ENCODE measurements at places on chromosomes 4 and X. TPM values are rescaled to one million over a fixed set of nuclear protein-coding genes. Genes with fewer than 3 reads are reported as not detected.

- DNase-seq = peak; percentile 14
Measured at GRCh38 chr4:158865520-158866177, 96.8 kb downstream of the FNIP2 start.

MSX1 gene
- total RNA-seq = 4.3 TPM

DNA sequence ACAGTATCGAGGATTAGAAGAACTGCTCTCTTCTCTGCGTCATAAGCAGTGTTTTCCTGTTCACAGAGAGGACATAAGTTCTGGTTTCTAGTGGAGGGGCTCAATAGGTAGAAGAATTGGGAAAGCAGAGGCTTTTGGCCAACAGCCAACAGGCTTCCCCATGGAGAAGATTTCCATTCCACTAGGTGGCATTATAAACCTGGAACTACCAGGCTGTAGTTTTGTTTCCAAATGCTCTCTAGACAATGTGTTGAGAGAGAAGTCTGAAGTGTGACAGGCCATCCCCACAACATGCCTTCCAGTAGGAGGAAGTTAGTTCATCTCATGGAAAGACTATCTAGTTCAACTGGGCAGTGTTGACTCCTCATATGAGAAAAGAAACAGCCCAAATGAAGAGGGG is 63.8 kb upstream of the ANXA10 start:
- peak; percentile 7 for DNase-seq

GRCh38 chrX:16185725-16186136 is 18.4 kb downstream of the MAGEB17 start:
- peak; percentile 51 for DNase-seq

- no peak for DNase-seq
Measured at GRCh38 chr4:97587912-97588311, 555.4 kb downstream of the STPG2 start.

DNA sequence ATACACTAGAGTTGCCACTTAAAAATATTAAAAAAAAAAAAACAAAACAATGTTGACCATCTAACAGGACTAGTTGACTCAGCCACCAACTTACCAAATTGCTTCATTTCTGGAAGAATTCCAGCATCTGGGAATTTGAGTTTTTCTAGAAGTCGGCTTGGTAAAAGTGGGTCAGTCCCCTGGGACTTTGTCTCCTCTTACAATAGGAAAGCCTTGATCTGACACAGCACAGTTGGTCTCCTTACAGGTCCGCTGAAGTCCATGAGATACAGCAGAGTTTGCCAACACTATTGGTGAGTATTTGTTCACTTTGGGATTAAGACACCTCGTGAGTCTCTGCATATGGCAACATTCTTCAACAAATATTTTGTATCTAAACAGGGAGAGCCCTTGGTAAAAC is 18.2 kb upstream of the DDIT4L start:
- DNase-seq = no peak

CT45A1 gene
- not detected for total RNA-seq

GRCh38 chrX:155968791-155969190 is 28.7 kb upstream of the IL9R start:
- DNase-seq = no peak

CLDN2 gene
- not detected for total RNA-seq

GRCh38 chrX:43005561-43005960 is 227.6 kb upstream of the PPP1R2C start:
- no peak for DNase-seq

SLC10A6 gene
- total RNA-seq = under 0.01 TPM

- DNase-seq = no peak
Measured at GRCh38 chrX:130179170-130179569, 7.4 kb downstream of the RAB33A start.

HPGDS gene
- not detected for total RNA-seq

GRCh38 chr4:138090150-138090917 is 151.8 kb downstream of the SLC7A11 start:
- DNase-seq = peak; percentile 85

GRCh38 chr4:140186651-140187315 is 32.8 kb upstream of the MAML3 start:
- peak; percentile 54 for DNase-seq

DNA sequence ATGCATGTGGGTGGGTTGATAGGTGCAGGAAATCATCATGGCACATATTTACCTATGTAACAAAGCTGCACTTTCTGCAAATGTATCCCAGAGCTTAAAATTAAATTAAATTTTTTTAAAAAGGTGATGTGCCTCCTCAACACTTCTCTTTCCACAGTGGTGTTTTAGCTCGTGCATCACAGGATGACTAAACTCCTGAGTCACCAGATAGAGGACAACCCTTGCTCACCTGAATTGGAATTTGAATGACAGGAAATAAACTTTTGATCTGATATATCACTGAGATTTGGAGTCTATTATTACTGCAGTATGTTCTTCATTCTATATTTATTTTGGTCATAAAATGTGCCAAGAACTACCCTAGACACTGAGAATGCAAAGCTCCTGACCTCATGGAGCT is 185.3 kb downstream of the MAPK10 start:
- no peak for DNase-seq

GRCh38 chr4:110137829-110138228 is 60.6 kb downstream of the ELOVL6 start:
- DNase-seq = no peak

DNA sequence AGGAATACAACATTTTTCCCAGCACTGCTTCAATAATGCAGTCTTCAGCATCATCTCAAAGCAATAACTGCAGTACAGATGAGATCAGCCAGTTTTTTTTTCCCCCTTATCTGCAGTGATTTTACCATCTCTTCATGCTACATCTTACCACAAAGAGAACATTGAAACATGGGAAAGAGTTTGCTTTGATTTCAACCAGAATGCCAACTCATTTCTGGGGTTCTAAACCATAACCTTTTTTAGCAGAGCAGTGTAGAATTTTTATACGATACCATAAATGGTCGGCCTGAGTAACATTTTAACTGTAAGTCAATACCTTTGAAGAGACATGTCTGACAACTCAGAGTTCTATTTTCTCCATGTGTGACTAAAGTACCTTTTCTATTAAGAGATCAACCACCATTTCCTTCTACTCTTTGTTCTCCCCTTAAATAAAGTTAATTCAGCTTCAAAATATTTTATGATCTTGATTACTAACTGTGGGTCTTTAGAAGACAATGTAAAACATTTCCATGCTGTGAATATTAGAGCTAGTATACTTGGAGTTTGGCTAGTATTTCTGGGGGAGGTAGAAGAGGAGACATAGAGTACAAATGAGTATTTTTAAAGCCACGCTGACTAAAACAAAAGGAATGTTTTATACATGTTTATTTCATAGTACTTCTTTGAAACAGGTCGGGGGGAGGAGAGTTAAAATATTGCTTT is 69.1 kb downstream of the TET2 start:
- DNase-seq = no peak

FAT4 gene
- total RNA-seq = 44.9 TPM

AREG gene
- total RNA-seq = not detected

ASB5 gene
- 7.4 TPM for total RNA-seq

ZNF185 gene
- 2.9 TPM for total RNA-seq

DNA sequence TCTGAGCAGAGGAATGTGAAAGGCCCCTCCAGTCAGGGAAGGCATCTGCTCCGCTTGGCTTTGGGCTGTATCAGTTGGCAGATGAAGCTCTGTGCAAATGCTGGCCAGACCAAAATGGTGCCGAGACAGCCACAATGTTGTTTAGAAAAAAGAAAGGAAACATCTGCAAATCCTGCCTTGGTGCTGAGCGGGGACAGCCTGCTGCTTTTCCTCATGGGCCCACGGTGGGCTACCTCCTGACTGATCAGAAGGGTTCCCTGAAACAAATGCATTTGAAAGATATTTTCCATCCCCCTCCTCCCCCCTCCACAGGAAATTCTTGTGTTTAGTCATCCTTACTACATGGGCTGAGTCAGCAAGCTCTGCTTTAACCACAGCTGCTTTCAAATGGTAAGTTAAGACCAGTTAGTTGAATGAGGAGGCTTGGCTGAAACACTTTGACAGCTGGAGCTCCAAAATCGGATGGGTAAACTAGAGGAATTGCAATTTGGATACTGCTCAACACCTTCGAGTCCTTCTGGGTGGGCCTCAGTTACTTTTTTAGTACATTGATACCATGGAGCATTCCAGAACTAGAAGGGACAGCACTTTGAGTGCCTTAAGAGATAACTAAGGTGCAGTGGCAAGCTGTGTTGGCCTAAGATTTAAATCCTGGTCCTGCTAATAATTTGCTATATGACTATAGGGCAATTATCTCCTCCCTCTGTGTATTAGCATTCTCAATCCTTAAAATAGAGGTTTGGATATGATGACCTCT is 36.0 kb downstream of the PLAC1 start:
- peak; percentile 82 for DNase-seq

DNA sequence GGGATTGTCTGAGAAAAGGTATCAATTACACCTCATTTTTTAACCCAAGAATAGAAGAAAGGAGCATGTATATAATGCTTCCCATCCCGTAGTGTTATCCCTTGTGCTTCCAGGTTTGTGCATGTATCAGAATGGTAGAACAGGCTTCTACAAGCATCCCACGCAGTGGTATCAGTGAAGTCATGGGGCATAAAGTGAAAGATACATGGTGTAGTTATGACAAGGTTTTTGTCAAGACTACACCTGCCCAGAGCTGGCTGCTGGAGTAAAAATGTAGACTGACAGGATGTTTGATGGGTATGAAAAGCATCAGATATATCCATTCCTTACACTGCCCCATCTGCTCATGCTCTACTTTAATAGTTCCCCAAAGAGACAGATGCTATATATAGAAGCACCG is 9.5 kb downstream of the TLR1 start:
- DNase-seq = no peak

DNA sequence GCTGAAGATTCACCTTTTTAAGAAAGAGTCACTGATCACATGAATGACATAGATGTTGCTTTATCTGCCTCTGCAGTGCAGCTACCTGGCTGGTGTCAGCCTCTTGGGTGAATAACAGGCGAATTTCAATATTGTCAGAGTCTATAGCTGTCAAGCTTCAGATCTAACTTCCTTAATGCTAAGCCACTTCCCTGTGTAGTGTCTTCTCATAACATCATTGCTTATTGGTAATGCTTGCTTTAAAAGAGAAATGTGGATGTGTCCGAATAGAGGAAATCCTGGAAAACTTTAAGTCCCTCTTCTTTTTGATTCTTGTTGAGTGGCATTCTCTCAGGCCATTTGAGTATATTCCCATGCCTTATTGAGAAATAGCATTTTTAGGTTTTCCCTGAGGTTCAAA is 7.3 kb upstream of the IGFBP7 start:
- DNase-seq = no peak

NXT2 gene
- total RNA-seq = 11.2 TPM

GRCh38 chr4:13872155-13872554 is 244.6 kb upstream of the BOD1L1 start:
- peak; percentile 56 for DNase-seq

DNA sequence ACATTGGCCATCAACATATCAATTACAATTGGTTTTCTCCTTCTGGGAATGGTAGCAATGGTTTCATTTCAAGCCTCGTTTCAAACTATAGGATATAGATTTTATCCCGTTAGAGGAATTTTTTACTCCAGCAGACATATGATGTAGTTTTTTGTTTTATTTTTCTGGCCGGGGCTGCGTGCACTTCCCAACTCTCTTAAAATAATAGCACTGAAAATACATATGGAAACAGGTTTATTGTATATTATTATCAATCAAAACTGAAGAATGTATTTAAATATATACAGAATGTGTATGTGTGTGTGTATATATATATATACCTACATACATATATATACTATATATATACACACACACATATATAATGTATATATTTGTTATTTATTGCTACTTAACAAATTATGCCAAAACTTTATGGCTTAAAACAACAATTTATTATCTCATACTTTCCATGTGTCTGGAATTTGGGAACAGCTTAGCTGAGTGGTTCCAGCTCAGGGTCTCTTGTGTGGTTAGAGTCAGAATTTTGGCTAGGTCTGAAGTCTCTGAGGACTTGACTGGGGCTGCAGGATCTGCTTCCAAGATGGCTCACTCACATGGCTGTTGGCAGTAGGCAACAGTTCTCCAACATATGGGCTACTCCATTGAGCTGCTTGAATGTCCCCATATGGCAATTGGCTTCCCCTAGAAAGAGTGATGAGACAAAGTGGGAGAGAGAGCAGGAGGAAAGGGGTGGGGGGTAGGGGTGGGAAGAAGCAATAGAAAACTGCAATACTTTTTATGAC is 314.1 kb downstream of the PPP1R2C start:
- no peak for DNase-seq

- DNase-seq = no peak
Measured at GRCh38 chr4:8832113-8832915, 39.3 kb downstream of the HMX1 start.
